ENCODE measurements at places on chromosomes 5 and 9. TPM values are rescaled to one million over a fixed set of nuclear protein-coding genes. Genes with fewer than 3 reads are reported as not detected.

NEURL1B gene
- 0.05 TPM for total RNA-seq

ADGRV1 gene
- 0.63 TPM for total RNA-seq

ZNF484 gene
- 7.7 TPM for total RNA-seq

OBP2B gene
- total RNA-seq, result not detected

DNA sequence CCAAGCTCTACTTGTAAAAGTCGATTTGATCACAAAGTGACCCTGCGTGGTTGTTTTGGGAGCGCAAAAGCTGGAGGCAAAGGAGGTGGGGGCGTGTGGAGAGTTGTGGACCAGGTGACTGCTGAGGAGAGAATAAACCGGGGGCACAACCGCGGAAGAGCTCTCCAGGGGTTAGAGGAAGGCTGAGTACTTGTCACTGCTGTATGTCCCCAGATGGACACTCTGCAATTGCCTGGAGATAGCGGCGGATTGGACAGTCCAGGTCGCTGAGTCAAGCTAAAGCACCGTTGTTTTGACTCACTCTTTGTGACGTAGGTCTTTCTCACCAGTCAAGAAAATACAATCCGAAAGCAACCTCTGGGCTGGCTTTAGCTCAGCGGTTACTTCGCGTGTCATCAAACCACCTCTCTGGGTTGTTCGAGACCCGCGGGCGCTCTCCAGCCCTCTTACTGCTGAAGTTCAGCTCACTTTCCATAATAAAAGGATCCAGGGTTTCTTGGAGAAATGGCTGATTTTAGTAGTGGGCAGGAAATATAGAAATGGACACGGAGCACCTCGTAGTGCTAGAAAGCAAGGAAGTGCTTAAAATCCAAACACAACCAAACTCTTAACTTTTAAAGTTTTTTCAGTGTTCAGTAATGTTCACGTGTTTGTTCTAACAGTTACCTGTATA is 25.7 kb downstream of the ZMAT2 start:
- peak overlapping the region; percentile 84 for H3K4me3 ChIP-seq
- H3K27ac ChIP-seq, result peak overlapping the region; percentile 83
- peaks cover 8% of the 10 kb centered on the region for H3K4me1 ChIP-seq
- DNase-seq, result peak; percentile 93
- no peaks in the 10 kb centered on the region for H3K36me3 ChIP-seq

DNA sequence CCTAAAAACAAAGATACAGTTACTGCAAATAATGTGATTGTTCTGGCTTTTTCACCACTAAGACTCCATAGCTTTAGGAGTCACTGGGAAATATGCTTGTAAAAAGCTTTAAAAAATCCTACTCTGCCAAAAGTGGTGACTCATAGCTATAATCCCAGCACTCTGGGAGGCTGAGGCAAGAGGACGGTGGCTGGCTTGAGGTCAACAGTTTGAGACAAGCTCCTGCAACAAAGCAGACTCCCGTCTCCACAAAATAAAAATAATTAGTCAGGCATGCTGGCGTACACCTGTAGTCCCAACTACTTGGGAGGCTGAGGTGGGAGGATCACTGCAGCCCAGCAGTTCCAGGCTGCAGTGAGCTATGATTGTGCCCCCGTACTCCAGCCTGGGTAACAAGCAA is 406.4 kb downstream of the HTR1A start:
- H3K27ac ChIP-seq, result no peak overlapping the region
- no peaks in the 10 kb centered on the region for H3K36me3 ChIP-seq
- no peaks in the 10 kb centered on the region for H3K27me3 ChIP-seq
- no peaks in the 10 kb centered on the region for H3K4me1 ChIP-seq
- no peak for DNase-seq

- no peak for DNase-seq
- H3K27ac ChIP-seq, result no peak overlapping the region
- H3K4me3 ChIP-seq, result no peak overlapping the region
These were observed 182.3 kb upstream of the MAP1B start for GRCh38 chr5:71924980-71925379.
